ENCODE measurements at places on chromosomes 3 and 15.
A peak's percentile ranks its signal among the peaks of the same experiment; 100 is the strongest.

DNA sequence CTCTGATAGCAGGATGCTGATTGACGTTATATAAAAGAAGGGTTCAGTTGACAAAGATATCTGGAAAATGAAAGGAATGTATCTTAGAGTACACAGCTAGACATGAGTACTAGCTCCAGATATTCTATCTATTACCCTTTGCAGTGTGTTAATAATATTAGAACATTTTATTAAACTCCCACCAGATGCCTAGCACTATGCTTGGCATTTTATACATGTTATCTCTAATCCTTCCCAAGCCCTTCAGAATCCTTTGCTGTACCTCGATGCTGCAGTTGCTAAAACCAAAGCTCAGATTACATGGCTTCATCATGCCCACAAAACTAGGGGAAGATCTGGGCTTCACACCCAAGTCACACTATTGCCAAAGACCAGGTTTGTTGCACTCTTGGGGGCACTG, 350.1 kb upstream of the AZI2 start:
- no peak for DNase-seq
- H3K27ac ChIP-seq: no peak overlapping the region
- H3K4me3 ChIP-seq: no peak overlapping the region
- H3K36me3 ChIP-seq: no peaks in the 10 kb centered on the region
- no peaks in the 10 kb centered on the region for H3K27me3 ChIP-seq
- no peaks in the 10 kb centered on the region for H3K4me1 ChIP-seq

- H3K27me3 ChIP-seq: no peaks in the 10 kb centered on the region
- DNase-seq: no peak
These were observed 31.5 kb downstream of the FBLN2 start for GRCh38 chr3:13580256-13581023.

DNA sequence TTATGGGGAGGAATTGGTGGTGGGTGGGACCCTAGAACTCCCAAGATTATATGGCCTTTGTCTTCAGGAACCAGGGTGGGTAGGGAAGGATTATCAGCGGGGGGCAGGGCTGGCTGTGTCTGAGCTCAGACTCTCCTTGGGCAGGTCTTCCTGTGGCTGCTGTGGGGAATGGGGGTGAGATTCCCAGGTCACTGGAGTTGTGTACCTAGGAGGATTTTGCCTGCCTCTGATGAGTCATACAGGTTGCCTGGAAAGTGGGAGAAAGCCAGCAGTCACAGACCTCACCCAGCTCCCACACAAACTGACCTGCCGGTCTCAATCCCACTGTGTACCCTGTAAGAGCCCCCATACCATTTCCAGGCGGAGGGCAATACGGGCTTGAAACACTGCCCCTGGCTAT, 209.9 kb upstream of the CNTN3 start:
- no peak for DNase-seq
- H3K36me3 ChIP-seq: no peaks in the 10 kb centered on the region
- H3K4me1 ChIP-seq: no peaks in the 10 kb centered on the region
- no peak overlapping the region for H3K4me3 ChIP-seq
- no peaks in the 10 kb centered on the region for H3K27me3 ChIP-seq

- H3K4me3 ChIP-seq: no peak overlapping the region
- H3K4me1 ChIP-seq: no peaks in the 10 kb centered on the region
- DNase-seq: no peak
These were observed 62.0 kb downstream of the MSL2 start for GRCh38 chr3:136134091-136134490.

GRCh38 chr15:31157644-31158069, 56.1 kb upstream of the TRPM1 start:
- no peaks in the 10 kb centered on the region for H3K4me1 ChIP-seq
- H3K27ac ChIP-seq: no peak overlapping the region
- no peak overlapping the region for H3K4me3 ChIP-seq

DNA sequence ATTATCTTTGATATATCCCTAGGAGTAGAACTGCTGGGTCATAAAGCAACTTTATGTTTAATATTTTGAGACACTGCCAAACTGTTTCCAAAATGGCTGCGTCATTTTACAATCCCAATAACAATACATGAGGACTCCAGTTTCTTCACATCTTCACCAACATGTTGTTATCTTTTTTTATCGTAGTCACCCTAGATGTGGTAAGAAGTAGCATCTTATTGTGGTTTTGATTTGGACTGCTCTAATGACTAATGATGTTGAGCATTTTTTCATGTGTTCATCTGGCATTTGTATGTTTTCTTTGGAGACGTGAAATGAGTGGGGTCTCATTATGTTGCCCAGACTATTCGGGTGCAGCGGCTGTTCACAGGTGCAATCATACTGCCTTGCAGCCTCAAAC, 83.8 kb downstream of the MAP4 start:
- no peak overlapping the region for H3K4me3 ChIP-seq
- H3K27me3 ChIP-seq: no peaks in the 10 kb centered on the region
- H3K36me3 ChIP-seq: peaks cover 5% of the 10 kb centered on the region
- no peaks in the 10 kb centered on the region for H3K4me1 ChIP-seq
- no peak for DNase-seq
- no peak overlapping the region for H3K27ac ChIP-seq

GRCh38 chr3:84224262-84224661, 734.5 kb upstream of the CADM2 start:
- no peak overlapping the region for H3K4me3 ChIP-seq
- no peak for DNase-seq
- H3K4me1 ChIP-seq: no peaks in the 10 kb centered on the region
- H3K27me3 ChIP-seq: no peaks in the 10 kb centered on the region
- no peak overlapping the region for H3K27ac ChIP-seq

- no peak overlapping the region for H3K27ac ChIP-seq
- H3K4me3 ChIP-seq: no peak overlapping the region
- H3K4me1 ChIP-seq: no peaks in the 10 kb centered on the region
- H3K27me3 ChIP-seq: no peaks in the 10 kb centered on the region
These were observed 108.0 kb downstream of the BBX start for GRCh38 chr3:107630779-107631178.

DNA sequence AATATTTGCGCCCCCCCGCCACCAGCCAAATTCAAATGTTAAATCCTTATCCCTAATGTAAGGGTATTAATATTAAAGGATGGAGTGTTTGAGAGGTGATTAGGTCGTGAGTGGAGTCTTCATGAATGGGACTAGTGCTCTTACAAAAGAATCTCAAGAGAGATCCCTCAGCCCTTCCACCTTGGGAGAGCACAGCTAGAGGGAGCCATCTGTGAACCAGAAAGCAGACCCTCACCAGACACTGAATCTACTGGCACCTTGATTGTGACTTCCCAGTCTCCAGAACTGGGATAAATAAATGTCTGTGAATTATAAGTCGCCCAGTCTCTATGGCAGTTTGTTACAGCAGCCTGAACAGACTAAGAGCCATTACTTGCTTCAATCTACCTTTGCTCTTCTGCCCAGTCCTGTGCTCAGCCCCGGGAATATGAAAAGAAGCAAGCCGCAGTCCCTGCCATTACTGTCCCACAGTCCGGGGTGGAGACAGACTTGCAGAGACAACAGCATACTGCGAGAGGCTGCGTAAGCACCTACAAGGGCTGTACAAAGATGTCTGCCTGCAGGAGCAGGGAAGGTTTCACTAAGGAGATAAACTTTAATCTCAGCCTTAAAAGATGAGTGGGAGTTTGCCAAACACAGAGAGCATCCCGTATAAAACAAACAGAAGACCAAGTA, 110.7 kb upstream of the TMCO5A start:
- no peaks in the 10 kb centered on the region for H3K27me3 ChIP-seq
- H3K4me3 ChIP-seq: no peak overlapping the region
- DNase-seq: no peak
- no peaks in the 10 kb centered on the region for H3K4me1 ChIP-seq
- H3K36me3 ChIP-seq: no peaks in the 10 kb centered on the region

- no peak overlapping the region for H3K4me3 ChIP-seq
- no peaks in the 10 kb centered on the region for H3K36me3 ChIP-seq
- DNase-seq: no peak
- no peak overlapping the region for H3K27ac ChIP-seq
These were observed 28.9 kb upstream of the KLHL6 start for GRCh38 chr3:183584246-183584913.

GRCh38 chr3:123552095-123552714, 32.6 kb downstream of the HACD2 start:
- DNase-seq: no peak
- no peak overlapping the region for H3K4me3 ChIP-seq
- H3K27me3 ChIP-seq: no peaks in the 10 kb centered on the region

- no peak overlapping the region for H3K27ac ChIP-seq
- H3K4me1 ChIP-seq: no peaks in the 10 kb centered on the region
- H3K36me3 ChIP-seq: no peaks in the 10 kb centered on the region
- no peak overlapping the region for H3K4me3 ChIP-seq
These were observed 131.8 kb upstream of the TOPAZ1 start for GRCh38 chr3:44109771-44110361.

GRCh38 chr15:26295336-26296085, 432.4 kb upstream of the ATP10A start:
- H3K27ac ChIP-seq: no peak overlapping the region
- no peak for DNase-seq

DNA sequence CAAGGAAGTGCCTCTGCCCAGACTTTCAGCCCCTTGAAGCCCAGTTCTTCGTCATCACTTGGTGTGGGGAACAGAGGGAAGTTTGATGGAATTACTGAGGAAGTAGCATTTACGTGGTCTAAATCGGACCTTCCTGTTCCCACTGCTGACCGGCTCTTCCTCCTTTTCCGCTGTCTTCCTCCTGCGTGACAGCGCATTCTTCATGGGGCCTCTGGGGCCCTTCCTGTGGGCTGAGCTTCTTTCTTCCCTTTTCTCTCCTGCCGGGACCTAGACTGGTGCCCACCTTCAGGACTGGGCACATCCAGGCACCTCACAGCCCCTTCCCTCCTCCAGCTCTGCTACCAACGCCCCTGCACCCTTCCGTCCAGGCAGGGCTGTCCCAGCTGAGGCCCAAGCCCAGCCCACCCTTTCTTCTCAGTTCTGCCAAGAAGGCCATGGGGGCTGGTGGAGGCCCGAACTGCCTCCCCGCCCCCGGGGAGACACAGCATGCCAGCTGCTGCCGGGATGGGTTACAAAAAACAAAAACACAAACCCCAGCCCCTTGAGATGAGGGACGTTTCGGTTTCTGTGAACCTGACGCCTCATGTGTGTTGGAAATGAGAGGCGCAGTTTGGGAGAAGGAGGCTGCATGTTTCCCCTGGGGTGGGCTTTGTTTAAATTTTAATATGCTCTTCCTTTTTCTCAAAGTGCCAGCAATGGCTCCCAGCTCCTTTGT, 19.1 kb downstream of the ZNF710 start:
- DNase-seq: no peak
- H3K36me3 ChIP-seq: no peaks in the 10 kb centered on the region
- H3K27ac ChIP-seq: no peak overlapping the region
- H3K4me1 ChIP-seq: peaks cover 21% of the 10 kb centered on the region
- H3K4me3 ChIP-seq: no peak overlapping the region
- no peaks in the 10 kb centered on the region for H3K27me3 ChIP-seq

DNA sequence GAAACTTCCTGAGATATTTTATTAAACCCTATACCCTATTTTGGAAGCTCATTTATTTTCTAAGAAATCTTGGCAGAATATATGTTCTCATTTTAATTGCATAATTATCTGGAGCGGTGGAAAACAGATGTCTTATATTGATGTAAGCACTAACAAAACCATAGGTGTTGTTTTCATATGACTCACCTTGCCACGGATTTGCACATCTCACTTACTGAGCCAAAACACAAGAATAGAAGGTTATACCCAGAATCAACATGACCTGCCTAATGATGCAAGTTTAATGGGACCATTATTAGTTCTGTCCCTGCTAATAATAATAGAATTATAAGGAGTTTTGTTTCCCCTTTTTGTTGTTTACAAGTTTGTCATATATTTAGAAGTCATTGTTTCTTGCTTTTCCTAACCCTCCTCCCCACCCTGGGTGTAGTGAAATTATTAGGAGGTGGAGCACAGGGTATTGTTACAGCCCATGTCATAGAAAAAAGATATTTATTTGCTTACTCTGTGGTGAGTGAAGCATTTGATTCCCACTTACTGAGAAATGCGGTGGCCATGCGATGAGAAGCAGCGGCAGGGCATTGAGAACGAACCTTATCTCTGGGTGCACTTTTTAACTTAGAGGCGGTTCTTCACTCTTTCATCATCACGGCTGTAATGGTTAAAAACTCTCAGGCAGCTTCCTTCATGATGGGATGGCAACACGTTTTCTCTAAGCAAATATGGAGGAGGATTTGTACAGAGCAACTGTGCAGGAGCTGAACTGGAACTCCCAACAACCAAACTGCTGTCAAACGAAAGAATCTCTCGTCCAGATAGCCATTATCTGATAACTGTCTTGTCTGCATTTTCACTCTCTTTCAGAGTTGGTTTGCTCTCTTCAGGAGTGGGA, 521 bp downstream of the IL5RA start:
- peak overlapping the region; percentile 72 for H3K27ac ChIP-seq
- H3K27me3 ChIP-seq: peaks cover 2% of the 10 kb centered on the region

DNA sequence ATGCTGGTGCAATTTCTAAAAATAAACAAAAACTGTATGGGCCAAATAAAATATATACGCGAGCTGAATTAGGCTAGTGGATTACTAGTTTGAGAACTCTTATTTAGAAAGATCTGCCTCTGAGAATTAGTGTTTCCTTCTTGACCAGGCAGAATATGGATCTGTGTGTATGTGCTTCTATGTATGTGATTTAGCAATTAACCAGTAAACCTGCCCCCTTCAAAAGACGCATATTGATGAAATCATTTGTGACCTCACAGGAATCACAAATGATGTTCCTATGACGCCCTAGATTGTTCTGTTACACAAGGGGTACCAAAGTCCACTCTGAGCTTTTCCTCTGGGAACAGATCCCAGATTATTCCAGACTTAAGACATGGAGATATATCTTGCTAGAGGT, at the start of gene TUSC7:
TUSC7 (plus strand) TSS at position 301 of the 400 bp plus-strand sequence.
- DNase-seq: no peak
- H3K4me1 ChIP-seq: no peaks in the 10 kb centered on the region

DNA sequence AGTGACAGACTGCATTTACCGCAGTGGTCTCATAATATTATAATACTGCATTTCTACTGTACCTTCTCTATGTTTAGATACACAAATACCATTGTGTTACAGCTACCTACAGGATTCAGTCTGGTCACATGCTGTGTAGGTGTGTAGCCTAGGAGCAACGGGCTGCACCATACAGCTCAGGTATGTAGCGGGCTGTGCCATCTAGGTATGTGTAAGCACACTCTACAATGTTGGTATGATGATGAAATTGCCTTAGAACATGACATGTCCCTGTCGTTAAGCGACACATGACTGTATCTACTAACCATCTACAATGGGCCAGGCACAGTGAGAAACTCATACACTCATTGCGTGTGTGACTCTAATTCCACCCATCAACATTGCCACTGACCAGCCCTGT, 85.5 kb upstream of the SEC13 start:
- no peaks in the 10 kb centered on the region for H3K27me3 ChIP-seq
- H3K4me3 ChIP-seq: no peak overlapping the region
- H3K36me3 ChIP-seq: no peaks in the 10 kb centered on the region
- H3K4me1 ChIP-seq: no peaks in the 10 kb centered on the region
- no peak overlapping the region for H3K27ac ChIP-seq
